ENCODE measurements at places on chromosomes 6 and 20.

GRCh38 chr6:136738692-136739057 is 53.6 kb downstream of the MAP3K5 start:
- no peak for DNase-seq

- DNase-seq, result no peak
Measured at GRCh38 chr6:108453601-108454185, 107.0 kb upstream of the FOXO3 start.

GRCh38 chr20:957544-957943 is 41.4 kb upstream of the ANGPT4 start:
- DNase-seq, result no peak

DNA sequence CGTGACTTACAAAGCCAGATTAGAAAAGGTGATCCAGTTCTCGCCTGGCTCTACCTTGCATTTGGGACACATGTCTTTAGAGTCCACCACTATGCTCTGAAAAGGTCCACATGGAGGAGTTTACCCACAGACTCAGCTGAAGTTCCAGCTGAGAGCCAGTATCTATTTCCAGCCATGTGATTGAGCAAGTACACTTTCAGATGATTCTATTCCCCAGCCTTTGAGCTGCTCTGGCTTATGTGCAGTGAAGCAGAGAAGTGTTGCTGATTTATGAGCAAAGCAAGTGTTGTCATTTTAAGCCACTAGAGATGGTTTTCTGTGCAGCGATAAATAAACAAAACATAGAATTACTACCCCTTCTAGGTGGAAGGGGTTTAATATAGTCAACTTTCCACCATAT is 520.8 kb upstream of the RNF217 start:
- DNase-seq, result no peak

DNA sequence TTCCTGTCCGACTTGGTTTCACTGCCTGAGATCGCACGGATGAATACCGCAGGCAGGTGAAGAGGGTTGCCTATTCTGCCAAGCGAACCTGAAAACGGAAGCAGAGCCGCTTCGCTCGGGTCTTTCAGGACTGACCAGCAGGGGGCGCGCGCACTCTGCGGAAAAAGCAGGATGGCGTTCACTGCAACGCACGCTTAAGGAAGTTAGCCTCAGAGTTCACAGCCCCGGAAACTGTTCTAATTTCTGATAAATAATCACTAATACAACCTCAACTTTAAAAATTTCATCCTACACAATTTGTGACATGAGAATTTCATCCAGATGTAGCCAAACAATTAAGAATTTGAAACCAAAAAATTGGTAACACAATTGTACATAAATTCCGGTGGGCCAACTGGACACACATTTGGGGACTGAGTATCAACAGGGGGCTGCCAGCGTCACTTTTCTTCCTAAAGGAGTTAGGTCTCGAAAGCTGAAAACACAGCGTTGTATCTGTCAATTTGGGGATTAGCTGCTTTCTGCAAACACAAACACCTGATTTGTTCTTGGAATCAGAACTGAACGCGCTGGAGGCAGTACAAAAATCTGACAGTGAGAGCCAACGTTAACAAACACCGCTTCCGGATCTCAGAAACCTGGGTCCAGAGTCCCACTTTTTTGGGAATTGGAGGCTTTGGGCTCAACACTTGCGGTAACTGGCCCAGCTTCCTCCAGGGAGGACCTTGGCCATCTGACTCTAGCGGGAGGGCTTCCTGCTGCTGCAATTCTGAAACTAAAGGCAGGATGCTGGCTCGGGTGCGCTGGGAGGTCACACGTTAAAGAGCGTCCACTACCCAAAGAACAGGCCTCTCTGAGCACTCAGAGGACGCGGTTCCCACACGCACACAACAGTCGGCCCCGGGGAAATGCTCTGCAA is 8.8 kb downstream of the PXDC1 start:
- peak; percentile 92 for DNase-seq

GRCh38 chr6:36508532-36508931 is 38.7 kb downstream of the STK38 start:
- DNase-seq, result no peak

DNA sequence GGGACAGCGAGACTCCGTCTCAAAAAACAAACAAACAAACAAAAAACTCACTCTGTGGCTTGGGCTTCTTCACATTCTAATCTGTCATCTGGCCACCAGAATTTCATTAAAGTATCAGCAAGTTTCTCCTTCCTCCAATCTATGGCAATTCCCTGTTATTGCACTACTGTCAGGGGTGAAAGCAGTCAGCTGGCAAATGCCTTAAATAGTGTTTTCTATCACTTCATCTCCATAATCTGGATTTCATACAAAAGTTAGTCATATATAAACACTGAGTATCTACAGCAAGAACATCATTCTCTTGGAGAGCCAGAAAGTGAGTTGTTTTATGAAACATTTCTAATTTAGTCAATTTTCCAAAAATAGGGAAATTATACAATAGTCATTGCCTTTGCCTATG is 56.1 kb downstream of the PHACTR3 start:
- DNase-seq, result no peak
